ENCODE measurements at places on chromosomes 7 and 10.
A peak's percentile ranks its signal among the peaks of the same experiment; 100 is the strongest.

- no peak for DNase-seq
Observed at GRCh38 chr7:158802535-158803366, 26.6 kb downstream of the ESYT2 start.

DNA sequence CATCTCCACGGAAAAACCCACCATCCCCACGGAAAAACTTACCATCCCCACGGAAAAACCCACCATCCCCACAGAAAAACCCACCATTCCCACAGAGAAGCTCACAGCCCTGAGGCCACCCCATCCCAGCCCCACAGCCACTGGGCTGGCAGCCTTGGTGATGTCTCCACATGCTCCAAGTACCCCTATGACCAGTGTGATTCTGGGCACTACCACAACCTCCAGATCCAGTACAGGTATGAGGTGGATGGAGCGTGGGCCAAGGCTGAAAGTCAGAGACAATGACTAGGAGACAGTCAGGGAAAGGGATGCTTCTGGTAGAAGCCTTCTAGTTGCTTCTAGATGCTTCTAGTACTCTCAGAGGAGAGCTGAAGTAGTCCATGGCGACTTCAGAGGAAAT, 19.6 kb downstream of the ZAN start:
- DNase-seq = no peak

DNA sequence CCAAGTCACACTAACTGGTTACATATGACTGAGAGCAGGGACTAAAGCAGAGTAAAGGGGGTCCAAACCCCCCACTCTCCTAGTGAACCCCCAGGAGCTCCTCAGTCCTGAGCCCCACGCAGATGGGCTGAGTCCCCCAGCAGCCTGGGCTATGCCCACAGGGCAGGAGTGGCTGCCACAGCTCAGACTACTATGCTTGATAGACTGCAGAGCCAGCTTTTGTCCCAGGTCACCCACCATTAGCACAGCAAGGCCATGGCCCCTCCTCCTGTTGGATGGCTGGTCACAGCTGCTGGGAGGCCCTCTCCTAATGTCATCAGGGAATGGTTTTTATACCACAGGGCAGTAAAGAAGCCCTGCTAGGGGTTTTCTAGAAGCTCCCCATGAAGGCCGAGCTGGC, 46.3 kb upstream of the FGFR2 start:
- DNase-seq = peak; percentile 71

GRCh38 chr10:112261281-112261822, 21.8 kb upstream of the TECTB start:
- no peak for DNase-seq

- DNase-seq = no peak
Observed at GRCh38 chr7:18754766-18755165, 259.2 kb downstream of the HDAC9 start.

DNA sequence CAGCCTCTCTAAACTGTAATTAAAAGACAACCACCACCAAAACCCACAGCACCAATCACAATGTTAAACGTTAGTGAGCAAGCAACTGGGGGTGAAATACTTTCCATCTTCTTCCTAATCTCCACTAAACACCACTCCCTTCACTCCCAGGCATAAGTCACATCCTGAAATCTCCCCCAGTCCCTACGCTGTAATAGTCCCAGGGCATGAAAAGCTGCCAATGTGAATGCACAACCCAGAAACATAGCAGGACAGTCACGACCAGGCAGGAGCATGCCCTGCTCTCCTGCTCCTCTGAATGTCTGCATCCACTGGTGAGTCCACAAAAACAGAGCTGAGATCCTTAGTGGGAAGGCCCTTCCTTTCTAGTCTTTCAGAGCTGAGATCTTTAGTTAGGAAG, 288.9 kb downstream of the PARD3 start:
- DNase-seq = no peak

- DNase-seq = no peak
Observed at GRCh38 chr10:124624466-124624865, 119.7 kb downstream of the FAM53B start.

DNA sequence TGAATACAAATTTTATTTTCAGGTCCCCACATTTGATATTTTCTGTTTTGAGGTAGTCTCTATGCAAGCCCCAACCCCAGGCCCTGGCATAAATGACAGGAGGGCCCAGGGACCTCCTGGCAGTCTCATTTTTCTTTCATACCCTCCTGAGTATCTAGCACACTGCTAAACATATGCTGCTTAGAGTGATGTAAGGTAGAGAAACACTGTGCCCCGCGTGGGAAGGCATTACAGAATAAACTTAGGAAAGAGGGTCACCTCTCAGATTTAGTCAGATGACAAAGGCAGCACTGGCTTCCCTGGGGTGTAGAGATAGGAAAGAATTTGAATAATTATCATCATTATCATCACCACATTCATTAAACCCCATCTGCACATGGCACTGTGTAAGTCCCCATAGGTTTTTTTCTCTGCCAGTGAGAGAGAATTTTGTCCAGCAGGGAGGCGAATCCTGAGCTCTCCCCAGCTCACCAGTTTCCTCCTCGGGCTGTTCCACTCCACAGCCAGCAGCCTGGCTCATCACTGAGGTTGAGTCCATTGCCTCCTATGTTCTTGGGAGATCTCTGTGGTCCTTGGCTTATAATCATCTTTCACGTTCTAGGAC, 507.3 kb upstream of the GALNT17 start:
- no peak for DNase-seq

DNA sequence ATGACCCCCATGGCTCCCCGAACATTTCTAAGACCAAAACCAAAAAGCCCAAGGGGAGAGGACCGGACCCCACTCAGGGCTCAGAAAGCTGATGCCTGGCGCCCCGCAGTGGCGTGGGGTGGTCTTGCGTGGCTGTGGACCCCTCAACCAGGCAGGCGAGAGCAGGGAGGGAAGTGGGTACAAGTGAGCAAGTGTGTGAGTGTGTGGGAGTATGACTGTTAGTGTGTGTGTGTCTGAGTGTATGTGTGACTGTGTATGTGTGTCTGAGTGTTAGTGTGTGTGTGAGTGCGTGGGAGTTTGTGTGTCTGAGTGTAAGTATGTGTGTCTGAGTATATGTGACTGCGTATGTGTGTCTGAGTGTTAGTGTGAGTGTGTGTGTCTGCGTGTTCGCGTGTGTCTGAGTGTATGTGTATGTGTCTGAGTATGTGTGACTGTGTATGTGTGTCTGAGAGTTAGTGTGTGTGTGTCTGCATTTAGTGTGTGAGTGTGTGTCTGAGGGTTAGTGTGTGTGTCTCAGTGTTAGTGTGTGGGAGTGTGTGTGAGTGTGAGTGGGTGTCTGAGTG, 34.0 kb upstream of the INSIG1 start:
- DNase-seq = no peak

- no peak for DNase-seq
Observed at GRCh38 chr7:135240441-135240840, 6.8 kb downstream of the STRA8 start.

DNA sequence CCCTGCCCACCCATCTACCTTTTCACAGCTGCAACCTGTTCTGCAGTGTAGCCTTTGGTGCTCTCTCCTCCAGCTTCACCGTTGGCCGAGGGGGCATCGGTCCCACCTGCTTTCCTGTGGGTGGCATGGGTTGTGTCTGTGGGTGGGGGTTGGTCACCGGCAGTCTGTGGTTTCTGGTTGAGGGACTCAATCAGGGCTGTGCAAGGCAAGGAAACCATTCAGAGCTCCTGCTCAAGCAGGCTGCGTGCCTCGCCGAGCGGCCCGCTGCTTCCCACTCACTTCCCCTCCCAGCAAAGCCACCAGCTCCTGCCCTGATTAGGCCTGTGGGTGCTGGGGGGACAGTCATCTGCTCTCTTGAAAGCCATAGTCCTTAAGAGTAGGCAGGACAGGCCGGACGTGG, 9.8 kb downstream of the DNAJB12 start:
- DNase-seq = no peak

DNA sequence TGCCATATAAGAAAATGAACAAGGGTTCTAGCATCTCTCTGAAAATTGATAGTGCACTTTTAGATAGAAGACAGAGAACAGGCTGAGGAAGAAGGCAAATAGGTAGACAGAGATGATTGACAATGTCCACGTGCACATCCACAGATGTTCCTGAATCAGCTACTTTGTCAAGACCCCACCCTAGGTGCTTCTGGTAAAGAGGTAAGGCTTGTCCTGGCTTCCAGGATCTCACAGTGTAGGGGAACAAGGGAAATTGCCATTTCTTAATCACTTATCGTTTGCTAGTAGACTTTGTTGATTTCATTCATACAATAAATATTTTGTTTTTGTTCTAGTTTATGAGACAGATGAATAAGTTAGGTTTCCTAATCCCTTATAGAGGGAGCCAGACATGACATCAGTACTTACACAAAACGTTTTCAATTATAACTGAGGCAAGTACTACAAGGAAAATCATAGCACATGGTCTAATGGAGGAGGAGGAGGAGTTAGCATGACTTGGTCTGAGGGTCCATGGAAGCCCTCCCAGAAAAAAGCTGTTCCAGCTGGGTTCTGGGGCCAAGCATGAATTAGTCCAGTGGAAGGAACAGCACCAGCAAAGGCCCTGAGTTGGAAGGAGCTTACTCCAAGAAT, 115.9 kb upstream of the ARID5B start:
- DNase-seq = no peak

DNA sequence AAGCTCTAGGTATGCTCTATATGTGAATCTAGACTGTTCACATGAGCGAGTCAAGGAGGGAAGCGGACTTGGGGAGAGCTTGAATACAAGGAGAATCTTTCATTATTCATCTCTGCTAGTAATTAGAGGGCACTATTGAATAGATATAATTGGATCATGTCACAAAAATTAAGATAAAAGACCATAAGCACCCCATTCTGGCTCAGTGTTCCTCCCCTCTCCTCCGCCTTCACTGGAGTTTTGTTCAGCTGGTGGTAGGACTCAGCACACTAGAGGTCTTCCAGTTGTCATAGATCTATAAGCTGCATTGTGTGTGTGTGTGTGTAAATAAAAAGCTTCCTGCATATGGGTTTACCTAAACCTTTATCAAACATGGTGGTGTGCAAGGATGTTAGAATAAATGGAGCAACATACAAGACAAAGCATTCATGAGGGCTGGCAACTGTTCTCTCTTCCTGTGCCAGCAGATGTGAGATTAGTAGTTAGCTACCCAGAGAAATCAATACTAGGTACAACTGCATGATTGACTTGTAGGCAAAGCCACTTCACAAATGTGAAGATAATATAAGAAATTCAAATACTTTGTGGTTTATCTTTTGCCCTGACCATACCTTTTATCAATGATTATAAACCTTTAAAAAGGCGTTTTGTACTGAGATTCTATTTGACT, 142.6 kb downstream of the CREB5 start:
- DNase-seq = peak; percentile 25

GRCh38 chr7:90232430-90232829, 12.5 kb upstream of the CFAP69 start:
- DNase-seq = no peak

DNA sequence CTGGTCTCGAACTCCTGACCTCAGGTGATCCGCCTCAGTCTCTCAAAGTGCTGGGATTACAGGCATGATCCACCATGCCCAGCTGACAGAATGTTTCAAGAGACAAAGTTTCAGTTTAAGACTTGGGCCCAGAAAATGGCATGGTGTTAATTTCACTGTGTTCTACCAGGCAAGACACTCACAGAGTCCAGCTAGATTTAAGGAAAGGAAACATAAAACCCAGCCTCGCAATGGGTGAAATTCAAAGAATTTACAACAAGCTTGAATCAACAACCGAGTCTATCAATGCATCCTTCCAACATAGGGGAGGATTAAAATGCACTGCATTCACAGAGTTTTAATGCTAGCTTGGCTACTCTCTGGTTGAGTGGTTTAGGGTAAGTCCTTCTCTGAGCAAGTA, 764.0 kb downstream of the XPNPEP1 start:
- no peak for DNase-seq

GRCh38 chr7:80403686-80404241, 108.1 kb downstream of the GNAT3 start:
- no peak for DNase-seq

- no peak for DNase-seq
Observed at GRCh38 chr10:6301488-6302075, 98.8 kb downstream of the PFKFB3 start.

DNA sequence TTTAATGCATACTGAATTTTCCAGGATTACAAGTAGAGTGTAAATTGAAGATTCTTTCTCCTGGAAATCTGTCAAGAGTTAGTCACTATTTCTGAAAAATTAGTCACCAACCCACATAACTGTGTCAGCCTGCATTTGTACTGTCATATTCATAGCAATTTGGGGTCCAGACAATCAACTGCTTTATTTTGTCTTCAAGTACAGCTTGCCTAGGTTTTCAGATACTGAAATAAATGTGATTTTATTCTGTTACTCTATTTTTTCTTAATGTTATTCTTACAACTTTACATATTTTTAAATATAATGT, 55.1 kb downstream of the CUBN start:
- DNase-seq = no peak

- DNase-seq = no peak
Observed at GRCh38 chr7:134712196-134712595, 65.5 kb downstream of the BPGM start.
